CD4-positive, alpha-beta T cell treated with Interleukin-6 for 4 hours (primary cell): ENCODE measurements at places on chromosomes 11 and 22.

DNA sequence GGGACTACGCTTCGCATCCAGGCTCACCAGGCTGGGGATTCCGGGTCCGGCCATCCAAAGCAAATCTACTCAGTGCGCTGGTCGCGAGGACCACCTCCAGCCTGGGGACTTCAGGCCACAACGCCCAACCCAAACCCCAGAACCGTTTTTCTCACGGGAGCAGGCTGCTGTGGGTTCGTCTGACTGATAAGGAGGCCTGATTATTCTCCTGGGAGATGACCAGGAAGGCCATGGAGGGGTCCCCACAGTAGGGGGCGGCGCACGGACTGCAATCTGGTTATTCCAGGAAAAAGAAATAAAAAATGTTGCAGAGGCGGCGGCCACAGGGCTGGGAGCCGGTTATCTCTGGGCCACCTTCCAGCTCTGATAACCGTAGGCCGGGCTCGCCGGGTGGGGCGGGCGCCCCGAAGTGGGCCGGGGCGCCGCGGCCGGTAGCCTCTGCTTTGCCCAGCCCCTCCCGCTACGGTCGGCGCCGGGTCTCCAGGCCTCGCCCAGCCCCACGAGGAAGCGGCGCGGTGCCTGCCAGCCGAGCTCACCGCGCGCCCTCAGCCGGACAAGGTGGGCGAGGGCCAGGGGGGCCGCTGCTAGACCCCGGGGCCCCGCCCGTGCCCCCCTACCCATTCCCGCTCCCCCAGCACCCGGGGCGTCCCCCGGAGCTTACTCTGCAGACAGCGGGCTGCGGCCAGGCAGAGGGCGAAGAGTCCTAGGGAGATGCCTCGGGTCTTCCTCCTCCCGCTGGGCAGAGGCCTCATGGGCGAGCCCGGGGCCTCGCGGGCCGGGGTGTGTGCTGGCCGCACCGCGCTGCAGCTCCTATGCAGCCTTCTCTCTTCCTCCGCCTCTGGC, 446 bp downstream of the VSTM5 start:
- DNase-seq: no peak

DNA sequence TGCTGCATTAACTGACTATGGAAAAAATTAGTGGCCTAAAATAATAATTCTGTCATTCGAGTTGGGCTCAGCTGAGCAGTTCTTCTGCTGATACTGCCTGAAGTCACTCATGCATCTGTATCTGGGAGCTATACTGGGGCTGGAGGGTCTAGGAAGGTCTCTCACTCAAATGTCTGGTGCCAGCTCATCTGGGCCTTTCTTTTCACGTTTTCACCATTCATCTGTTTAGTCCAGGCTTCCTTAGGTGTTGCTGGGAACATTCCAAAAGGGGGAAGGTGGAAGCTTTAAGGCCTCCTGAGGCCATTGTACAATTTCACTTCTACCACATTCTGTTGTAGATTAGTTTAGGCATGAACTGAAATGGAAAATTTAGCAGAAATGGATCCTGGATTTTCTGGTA, 28.0 kb downstream of the YAP1 start:
- DNase-seq: no peak

GRCh38 chr22:47446331-47446730, 683.9 kb downstream of the TBC1D22A start:
- no peak for DNase-seq

GRCh38 chr11:37704791-37705190, 1106.8 kb upstream of the RAG2 start:
- no peak for DNase-seq

- DNase-seq: no peak
Measured at GRCh38 chr11:43367382-43368178, 8.9 kb downstream of the TTC17 start.

- no peak for DNase-seq
Measured at GRCh38 chr11:117146521-117146920, 2.4 kb downstream of the PAFAH1B2 start.

- DNase-seq: no peak
Measured at GRCh38 chr11:108891909-108892511, 227.1 kb downstream of the DDX10 start.

DNA sequence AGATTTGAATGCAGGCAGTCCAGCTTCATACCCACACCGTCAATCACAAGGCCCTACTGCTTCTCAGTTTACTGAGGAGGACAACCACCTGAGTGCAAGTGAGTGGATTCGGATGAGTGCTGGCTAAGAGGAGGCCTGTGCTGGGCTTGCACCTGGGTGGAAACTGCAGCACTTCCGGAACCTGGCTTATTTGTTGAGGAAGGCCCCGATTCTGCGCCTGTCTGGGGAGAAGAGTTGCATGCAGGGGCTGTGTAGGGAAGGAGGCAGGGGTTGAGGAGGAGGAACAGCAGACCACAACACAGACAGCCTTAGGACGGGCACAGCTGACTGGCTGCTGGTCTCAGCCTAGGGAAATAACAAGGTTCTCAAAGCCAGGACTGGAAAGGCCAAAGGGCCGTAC, 20.8 kb downstream of the ABTB2 start:
- DNase-seq: peak; percentile 2

DNA sequence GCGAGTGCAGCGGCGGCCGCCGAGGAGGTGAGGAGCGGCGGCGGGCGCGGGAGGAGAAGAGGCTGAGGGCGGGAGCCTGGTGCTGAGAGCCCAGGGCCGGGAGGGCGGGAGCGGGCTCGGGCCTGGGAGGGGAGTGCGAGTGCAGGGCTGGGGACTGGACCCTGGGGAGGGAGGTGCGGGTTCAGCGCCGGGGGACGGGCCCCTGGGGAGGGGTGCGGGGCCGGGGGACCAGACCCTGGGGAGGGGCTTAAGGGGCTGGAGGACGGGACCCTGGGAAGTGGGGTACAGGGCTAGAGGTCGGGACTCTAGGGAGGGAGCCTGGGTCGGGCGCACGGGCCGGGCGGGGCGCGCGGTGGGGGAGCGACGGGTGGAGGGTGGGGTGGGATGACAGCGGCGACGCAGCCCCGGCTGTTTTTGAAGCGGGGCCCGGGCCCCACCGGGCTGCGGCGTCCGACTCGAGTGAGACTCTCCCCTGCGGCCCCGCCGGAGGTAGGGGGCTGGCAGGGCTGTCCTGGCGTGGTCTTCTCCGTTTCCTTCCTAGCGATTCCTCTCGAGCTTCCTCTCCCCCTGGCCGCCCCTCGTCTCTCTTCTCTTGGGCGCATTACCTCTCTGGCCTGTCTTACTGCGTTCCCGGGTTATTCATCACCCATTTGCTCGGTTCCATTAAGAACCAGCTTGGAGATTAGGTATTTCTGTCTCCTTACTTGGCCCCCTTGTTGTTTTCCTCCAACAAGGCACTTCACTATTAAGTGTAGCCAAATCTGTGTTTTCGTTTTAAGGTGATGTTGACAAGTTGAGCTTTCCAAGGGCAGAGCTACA, 754 bp downstream of the NUP50 start:
- peak; percentile 46 for DNase-seq
